A172 (cell line): ENCODE measurements at places on chromosomes 13 and 19.

GRCh38 chr19:30023330-30023729 lies 81.3 kb downstream of the URI1 start:
- no peak for DNase-seq

GRCh38 chr19:5637971-5638370 lies 15.1 kb downstream of the SAFB start:
- DNase-seq: no peak

GRCh38 chr13:41054212-41054877 lies 7.0 kb upstream of the WBP4 start:
- DNase-seq: peak; percentile 66

- peak; percentile 62 for DNase-seq
These were observed 1.0 kb downstream of the AXL start for GRCh38 chr19:41219924-41220567.

DNA sequence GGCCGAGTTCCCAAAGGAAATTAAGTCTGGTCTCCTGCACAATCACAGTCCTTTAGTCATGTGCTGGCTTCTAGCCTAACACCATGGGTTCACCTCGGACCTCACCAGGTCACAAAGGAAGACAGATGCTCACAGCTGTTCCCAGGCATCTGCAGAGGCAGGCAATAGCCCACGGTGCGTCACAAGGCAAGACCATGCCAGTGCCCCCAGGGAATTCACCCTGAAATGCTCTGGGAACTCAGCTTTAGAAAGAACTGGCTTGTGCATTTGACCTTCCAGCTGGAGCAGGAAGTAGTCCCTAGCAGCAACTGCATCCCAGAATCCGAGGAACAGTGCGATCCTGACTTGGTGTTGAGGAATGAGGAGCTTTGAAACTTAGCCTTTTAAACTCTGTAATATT lies 96.8 kb upstream of the WASF3 start:
- no peak for DNase-seq

- DNase-seq: no peak
These were observed 18.1 kb downstream of the CDADC1 start for GRCh38 chr13:49265822-49266221.

DNA sequence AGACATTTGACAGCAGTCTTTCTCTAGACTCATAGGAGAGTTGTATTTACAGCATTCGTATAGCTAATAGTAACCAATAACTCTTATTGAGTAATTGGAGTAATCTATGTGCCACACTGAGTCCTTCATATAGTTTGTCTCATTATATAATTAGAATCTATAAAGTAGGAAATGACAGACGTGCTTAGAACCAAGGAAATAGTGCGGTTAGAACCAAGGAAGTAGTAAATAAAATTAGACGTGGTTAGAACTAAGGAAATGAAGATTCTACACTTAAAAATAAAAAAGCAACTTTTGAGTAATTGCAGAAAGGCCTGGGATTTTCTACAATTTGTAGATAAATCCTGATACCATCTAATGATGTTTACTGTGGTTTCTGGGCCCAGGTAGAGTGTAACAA lies 107.8 kb upstream of the TNFSF11 start:
- DNase-seq: no peak

DNA sequence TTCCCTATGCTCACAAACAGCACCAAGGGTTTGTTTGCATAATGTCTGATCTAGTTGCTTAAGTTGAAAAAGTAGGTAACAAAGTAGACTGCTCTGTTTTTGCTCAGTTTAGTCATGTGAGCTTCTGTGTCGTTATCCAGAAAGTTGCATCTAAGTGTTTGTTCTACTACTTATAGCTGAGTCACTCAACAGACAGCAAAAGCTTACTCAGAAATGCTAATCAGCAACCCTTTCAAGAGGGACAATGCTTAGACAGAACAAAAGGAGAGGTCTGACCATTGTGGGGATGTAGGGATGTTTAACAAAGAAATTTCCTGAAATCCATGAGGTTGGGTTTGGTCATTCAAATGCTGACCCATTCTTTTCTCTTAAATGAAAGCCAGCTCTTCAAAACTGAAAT lies 106.4 kb downstream of the ATP8A2 start:
- peak; percentile 47 for DNase-seq

DNA sequence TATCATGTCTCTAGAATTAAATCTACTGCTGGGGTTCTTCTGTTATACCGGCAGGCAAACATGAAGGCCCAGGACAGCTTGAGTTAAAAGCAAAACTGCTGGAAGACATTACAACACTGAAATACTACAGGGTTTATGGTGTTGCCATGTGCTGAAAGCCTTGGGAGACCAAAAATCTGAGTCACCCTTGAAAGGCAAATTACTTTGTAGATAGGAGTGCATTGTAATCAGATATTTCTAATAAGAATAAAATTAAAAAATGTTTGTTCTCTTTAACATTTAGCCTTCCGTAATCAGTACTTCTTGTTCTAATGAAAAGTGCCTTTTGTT lies 181.3 kb downstream of the PCDH9 start:
- no peak for DNase-seq

- peak; percentile 100 for DNase-seq
These were observed 75.1 kb downstream of the GNG7 start for GRCh38 chr19:2627319-2627829.

GRCh38 chr13:40319699-40320579 lies 346.5 kb downstream of the FOXO1 start:
- no peak for DNase-seq

DNA sequence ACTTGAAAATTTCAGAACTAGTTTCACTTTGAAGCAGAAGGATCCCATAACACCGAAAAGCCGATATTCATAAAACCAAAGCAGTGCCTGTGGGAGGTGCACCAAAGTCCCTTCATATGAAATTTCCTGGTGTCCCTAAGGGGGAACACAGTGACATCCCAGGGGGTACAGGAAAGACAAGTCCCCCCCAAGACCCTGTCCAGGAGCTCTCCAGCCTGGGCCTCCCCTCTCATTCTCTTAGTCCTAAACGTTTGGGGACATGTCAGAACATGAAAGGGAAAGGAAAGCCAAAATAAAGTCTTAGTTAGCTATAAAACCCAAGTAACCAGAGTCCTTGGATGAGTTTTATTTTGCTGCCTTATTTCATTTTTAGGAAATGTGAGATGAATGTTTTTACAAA lies 56.6 kb downstream of the MRPL57 start:
- no peak for DNase-seq
